ENCODE measurements at places on chromosomes 3 and 15.

GRCh38 chr15:81492969-81493645, 119.1 kb upstream of the TMC3 start:
- no peak for DNase-seq

DNA sequence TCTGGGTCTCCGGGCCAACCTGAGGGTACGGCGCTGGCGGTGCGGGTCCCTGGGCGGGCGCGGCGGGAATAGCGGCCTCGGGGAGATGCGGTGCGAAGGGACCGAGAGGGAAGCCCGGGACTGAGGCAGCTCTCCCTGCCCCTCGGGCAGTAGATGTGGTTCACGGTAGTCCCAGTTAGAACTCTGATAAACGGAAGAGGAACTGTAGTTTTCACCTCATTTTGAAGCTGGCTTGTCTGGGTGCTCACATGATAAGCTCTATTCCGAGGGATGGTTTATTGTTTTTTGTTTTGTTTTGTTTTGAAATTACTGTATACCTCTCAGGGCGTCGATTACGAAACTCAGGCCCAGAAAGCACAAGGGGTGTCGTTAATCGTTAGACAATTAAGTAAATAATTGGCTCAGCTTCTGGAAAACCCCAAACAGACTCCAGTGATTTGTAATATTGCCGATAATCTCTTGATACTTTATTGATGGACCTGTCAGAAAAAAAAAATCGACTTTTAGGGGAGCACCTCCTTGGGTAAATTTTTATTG, 413 bp downstream of the NUSAP1 start:
- DNase-seq: no peak

DNA sequence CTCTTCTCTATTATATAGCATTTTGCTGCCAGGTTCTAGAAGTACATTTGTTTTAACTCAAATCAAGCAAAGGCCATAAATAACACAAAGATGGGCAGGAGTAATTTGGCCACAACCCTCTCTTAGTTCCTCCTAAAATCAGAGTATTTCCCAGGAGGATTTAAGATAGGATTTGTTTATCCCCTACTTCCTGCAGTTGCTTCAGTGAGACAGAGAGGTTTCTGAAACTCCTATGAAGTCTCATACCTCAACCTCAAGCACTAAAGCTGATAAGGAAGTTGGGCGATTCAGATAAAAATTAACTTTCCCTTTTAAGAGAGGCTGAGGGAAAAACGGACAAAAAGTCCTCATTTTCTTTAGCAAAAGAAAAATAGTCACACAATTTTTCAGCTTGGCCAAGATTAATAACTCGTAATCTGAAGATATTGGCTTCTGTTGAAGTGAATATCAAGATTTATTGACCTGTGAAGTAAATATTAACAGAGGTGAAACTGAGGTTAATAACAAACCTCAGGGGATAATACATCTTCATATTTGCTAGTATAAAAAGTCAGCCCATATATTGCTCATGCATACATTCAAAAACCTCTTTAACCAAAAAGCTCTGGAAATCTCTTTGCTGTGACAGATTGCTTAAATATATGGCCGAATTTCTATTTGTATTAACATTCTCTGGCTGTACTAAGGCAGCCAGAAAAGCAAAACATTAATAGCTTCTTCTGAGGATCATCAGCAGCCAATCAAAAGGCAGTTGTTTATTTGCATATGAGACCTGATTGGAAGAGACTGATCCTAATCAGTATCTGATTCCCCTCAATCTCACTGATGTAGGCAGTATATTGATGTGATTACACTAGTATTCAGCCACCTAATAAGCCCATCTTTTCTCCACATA, 90.6 kb upstream of the GADL1 start:
- no peak for DNase-seq

DNA sequence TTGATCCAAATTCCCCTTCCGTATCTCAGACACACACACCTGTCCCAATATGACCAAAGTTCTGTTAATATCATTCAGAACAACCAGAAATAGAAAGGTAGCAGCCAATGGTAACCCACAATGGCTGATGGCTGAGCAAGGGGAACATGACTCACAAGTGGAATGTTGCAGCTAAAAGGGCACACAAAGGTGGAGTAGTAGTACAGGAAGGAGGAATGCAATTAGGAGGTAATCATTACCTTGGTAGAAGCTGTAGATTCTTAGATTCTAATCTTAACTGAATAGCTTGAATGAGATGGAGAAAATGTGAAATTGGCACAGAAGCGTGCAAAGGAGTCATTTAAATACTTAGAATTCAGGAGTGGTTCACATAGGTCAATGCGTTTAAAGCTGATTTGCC, 347.9 kb downstream of the NR2F2 start:
- no peak for DNase-seq

- peak; percentile 82 for DNase-seq
These were observed at the start of gene GBE1 for GRCh38 chr3:81760924-81761903. TSS of gene GBE1 (minus strand) at chr3:81761645. CDS start at chr3:81761517, 128 bp downstream.

- no peak for DNase-seq
These were observed 61.0 kb upstream of the ST3GAL6 start for GRCh38 chr3:98702166-98702565.

DNA sequence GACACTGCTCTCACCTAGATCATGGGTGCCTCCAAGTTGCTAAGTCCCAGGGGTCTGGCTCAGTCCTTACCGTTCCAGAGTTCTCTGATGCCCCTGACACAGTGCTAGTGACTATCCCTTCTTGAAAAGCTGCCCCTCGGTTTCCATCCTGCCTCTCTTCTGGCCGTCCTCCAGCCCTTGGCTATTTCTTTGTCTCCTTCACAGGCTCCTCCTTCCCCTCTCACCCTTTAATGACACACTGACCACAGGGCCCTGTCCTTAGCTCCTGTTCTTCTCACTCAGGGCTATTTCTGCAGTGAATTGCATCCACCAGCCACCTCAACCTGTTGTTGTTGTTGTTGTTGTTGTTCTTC, 31.1 kb downstream of the SLC28A1 start:
- no peak for DNase-seq

GRCh38 chr15:93587059-93587521, 498.1 kb upstream of the RGMA start:
- no peak for DNase-seq
